ENCODE measurements at places on chromosomes 2 and 18.

DNA sequence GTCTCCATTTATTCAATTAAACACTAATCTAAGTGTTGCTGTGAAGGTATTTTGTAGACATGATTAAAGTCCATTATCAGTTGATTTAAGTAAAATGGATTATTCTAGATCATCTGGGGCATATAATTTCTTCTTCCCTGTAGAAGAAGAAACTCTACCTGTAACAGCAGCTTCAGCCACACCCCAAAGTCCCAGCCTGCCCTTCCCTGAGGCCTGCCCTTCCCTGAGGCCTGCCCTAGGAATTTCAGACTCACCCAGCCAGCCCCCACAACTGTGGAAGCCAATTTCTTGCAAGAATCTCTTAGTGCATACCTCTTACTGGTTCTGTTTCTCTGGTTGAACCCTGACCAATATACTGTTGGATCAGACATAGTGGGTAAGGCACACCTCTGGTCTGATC is 13.4 kb upstream of the LAPTM4A start:
- no peak for DNase-seq

- DNase-seq: no peak
Measured at GRCh38 chr18:2851771-2852170, 5.0 kb downstream of the EMILIN2 start.

DNA sequence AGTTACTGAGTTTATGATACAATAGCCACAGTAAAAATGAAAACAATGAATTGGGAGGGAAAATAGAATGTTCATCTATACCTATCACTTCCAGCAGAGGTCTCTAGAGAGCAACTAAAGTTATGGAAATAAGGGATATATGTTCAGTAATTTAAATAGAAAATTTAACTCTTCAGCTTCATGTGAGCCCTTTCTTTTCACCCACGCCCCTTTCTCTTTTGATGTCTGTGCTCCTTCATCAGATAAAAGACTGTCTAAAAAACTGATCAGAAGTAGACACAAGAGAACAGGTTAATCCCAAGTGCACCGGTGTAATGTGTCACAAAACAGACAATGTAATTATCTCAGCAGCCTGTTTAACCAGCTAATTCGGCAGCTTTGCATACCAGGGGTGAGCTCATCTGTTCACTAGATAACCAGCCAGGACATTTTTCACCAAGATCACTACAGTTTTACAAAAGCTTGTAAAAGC is 238.5 kb upstream of the ERBB4 start:
- no peak for DNase-seq

DNA sequence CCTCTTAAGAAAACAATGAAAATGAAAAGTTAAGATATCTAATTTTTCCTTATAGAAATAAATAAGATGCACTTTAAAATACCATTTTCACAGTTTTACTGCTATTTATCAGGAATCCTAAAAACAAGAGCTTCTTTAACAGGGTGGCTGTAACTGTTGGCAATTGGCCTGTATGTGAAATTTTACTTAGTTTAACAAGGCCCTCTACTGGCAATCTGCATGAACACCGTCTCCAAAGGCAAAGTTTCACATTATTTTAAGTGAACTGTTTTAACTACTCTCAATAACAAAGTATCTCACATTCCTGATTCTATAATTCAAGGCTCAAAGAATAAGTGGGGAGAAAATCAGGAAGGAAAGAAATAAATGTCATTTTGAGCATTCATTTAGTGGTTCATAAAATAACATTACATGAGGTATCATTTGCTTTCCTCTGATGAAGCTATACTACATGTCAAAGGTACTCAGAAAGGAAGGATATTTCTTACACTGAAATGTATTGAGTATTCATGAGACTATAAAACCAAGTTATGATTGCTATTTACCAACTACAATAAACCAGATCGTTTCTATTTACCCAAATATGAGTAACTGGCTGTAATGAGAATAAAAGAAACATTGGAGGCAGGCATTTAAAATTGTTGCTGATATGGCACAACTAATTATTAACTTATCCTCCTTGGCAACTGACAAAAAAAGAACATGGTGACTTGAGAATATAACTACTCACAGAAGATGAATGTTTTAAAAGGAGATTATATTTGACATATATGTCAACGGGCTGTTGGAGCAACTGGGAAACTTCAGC is 7.0 kb downstream of the NCKAP5 start:
- no peak for DNase-seq

DNA sequence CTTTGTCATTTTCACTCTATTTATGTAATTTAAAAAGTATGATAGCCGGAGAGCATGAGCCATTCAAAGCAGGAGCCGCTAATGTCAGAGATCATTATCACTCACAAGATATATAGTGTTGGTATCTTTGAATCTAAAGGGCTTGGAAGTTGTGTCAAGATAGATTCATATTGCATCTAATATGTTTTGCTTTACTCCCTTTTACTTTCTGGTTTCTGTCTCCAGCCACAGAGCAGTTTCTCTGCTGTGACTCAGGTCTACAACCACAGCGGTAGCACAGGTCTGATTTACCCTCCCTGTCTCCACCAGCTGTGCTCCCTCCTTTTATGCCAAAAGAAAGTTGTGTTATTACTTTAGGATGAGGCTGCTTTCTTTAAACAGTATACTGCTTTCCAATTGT is 424.0 kb downstream of the ARHGAP15 start:
- DNase-seq: no peak

- DNase-seq: no peak
Measured at GRCh38 chr2:197327073-197327471, 16.5 kb upstream of the ANKRD44 start.

GRCh38 chr2:41129988-41130387 is 678.1 kb upstream of the SLC8A1 start:
- no peak for DNase-seq

DNA sequence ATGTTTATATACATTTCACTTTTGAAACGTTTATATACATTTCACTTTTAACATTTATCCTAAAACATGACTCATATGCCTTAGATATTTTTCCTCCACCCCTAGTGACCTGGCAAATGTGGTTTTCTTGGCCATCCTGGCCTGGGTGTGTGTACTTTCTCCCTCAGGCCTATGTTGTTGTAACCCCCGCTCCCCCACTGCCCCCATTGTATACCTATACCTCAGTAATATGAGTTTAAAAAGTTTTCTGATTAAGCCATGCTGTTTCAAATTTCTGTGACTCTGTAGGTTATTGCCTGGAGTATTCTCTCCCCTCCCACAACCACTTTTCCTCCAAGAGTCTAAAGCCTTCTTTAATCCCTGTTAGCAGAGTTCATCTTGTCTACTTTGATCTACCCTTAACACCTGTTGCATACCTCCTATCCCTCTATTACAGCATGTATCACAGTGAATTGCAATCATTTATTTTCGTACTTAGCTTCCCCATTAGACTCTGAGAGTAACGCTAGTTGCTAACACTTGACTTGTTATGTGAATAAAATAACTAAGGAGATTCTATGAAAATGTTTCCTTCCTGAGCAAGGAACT is 67.9 kb downstream of the LCLAT1 start:
- DNase-seq: no peak

- no peak for DNase-seq
Measured at GRCh38 chr2:120556911-120557310, 178.8 kb upstream of the GLI2 start.

- DNase-seq: no peak
Measured at GRCh38 chr2:225013425-225014365, 28.6 kb downstream of the DOCK10 start.

DNA sequence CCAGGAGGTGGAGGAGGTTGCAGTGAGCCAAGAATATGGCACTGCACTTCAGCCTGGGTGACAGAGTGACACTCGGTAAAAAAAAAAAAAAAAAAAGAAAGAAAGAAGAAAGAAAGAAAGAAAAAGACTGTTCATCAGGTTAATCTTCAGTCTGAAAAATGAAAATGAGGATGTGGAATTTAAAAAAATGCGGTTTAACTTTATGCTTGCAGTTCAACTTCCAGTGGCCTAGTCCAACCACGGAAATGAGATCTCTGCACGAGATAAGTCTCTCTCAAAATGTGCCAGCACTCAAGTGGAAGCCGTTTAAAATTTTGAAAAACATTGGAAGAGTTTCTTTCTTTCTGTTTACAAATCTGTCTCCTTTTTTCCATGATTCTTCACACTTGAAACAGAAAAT is 112.1 kb downstream of the DOCK10 start:
- DNase-seq: no peak

GRCh38 chr2:141611176-141611571 is 519.6 kb downstream of the LRP1B start:
- no peak for DNase-seq

- DNase-seq: no peak
Measured at GRCh38 chr2:197641666-197642065, 33.7 kb downstream of the RFTN2 start.

DNA sequence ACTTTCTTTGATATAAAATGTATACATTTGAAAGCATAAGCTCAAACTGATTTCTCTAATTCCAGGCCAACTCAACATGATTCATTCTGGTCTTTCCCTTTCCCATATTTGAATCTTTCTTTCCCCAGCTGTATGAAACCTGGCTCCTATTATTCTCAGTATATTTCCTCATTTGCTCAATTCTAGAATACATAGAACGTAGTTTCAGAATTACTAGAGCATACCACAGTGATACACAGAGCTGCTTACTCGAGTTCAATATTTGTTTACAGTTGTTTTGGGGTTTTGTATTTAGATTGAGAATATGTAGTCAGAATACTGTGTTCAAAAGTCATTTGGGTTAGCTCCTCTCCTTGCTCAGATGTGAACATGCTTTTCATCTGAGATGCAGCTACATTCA is 43.0 kb downstream of the TNFRSF11A start:
- DNase-seq: no peak

- DNase-seq: no peak
Measured at GRCh38 chr2:119293900-119294299, 70.3 kb downstream of the STEAP3 start.

- DNase-seq: no peak
Measured at GRCh38 chr18:52546686-52547346, 206.8 kb downstream of the DCC start.

All from activated naive CD4-positive, alpha-beta T cell treated with anti-CD3 and anti-CD28 coated beads, Interleukin-2, amount 50 U/mL, for 16 hours (primary cell).